Brain (organoid and tissue), 16 donors: ENCODE measurements at places on chromosomes 1 and 21.
A peak's percentile ranks its signal among the peaks of the same experiment; 100 is the strongest.

GRCh38 chr1:198337886-198338285, 181.1 kb downstream of the NEK7 start:
- no peak for DNase-seq

DNA sequence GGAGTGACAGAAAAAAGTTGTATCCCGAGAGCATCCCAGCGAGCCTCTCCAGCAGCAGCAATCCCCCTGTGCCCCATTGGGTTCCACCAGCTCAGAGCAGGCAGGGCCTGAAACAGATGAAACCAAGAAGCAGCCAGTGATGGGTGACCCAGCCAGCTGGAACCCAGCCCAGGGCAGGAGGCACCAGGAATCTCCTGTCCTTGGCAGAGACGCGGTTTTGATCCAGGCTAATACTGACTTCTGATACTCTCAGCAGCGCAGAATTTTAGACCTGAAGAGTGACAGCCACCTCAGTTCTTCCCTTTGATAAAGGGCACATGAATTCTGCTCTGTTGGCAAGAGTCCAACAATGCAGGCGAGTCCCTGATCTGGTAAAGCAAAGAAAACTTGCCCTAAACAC, 11.4 kb upstream of the OLIG1 start:
- DNase-seq, result peak; percentile 62

DNA sequence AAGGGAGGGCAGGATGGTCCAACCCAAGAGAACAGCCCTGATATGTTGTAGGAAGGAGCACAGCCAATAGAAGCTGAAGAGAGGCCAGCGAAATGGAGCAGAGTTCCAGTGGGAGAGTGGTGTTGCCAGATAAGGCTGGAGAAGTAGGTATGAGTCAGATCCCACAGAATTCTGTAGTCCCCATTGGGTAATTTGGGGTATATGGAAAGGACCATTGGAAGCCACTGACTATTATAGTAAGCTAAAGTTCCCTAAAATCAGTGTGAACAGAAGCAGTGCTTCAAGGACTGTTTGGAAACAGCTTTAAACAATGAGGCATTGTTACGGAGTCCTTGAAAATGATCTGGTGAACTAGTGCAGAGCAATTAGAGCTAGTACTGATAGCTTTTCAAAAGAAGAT, 63.0 kb downstream of the DISP1 start:
- DNase-seq, result no peak

- peak; percentile 92 for DNase-seq
These were observed 66.5 kb upstream of the UBE2U start for GRCh38 chr1:64136752-64137411.
